B cell (primary cell): ENCODE measurements at places on chromosomes 7 and 10. TPM values are rescaled to one million over a fixed set of nuclear protein-coding genes. Genes with fewer than 3 reads are reported as not detected.

The ACHE gene
- 0.13 and 0.37 TPM in 2 replicates for polyA plus RNA-seq

The DPP6 gene
- not detected in 2 replicates for polyA plus RNA-seq

The CCDC172 gene
- polyA plus RNA-seq: not detected in 2 replicates

The CCDC6 gene
- 18.2 and 20.9 TPM in 2 replicates for polyA plus RNA-seq

The IKZF1 gene
- 199 and 229 TPM in 2 replicates for polyA plus RNA-seq

The ERCC6 gene
- 8.1 and 11.8 TPM in 2 replicates for polyA plus RNA-seq

The HOXA13 gene
- polyA plus RNA-seq: not detected in 2 replicates

The SCIN gene
- 0.25 and 0.97 TPM in 2 replicates for polyA plus RNA-seq

The ANXA8 gene
- not detected in 2 replicates for polyA plus RNA-seq

The SLC13A4 gene
- polyA plus RNA-seq: not detected in 2 replicates

The DEPP1 gene
- not detected in 2 replicates for polyA plus RNA-seq

The SAP25 gene
- 63.5 and 71.9 TPM in 2 replicates for polyA plus RNA-seq

The SEMA4G gene
- 0.75 and 0.84 TPM in 2 replicates for polyA plus RNA-seq

The SFMBT2 gene
- polyA plus RNA-seq: 2.3 and 5.6 TPM in 2 replicates

The CPA4 gene
- polyA plus RNA-seq: not detected in 2 replicates
